ENCODE measurements at places on chromosomes 2 and 18.

DNA sequence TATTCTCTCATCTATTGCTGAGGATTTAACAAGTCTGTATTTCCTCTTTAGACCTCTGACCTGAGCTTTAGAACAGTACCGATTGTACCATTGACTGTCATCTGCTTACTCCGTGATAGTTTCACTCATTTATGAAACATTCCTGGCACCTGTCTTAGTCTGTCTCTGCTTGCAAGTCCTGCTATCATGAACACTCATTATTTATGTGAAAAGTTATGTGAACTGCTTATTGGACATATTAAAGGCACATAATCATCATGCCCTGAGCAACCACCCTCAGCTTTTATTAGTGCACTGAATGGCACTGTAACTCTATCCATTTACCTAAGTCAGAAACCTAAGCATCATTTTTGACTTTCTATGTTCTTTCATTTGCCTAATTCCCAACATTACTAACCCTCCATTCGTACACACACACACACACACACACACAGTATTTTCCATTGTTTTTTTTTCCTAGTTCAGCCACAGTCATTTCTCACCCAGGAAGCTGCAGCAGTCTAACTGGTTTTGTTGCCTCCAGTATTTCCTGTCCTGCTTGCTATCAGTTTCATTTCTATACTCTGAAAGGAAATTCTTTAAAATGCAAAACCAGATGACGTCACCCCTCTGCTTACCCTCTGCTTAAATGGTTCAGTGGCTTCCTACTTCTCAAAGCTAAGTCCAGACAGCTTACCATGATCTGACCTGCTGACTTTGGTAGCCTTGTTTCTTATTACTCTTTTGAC, 146.1 kb downstream of the HAUS1 start:
- peak; percentile 75 for DNase-seq

DNA sequence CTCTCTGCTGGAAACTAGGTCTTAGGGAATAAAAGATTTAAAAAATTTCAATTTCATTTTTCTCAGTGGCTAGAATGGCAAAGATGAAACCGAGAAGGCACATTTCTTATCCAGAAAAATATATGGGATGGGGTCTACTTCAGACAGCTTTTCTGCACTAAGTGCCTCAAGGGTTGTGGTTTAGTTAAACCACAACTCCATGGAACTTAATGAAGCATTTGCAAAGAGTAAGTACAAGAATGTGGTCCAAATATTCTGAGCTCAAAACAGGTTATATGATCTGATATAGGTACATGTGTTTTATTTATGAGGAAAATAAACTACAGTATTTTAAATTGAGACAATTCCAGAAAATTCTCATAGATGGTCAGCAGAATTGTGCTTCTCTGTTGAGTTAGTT, 101.8 kb upstream of the FZD5 start:
- DNase-seq = no peak

GRCh38 chr2:237896956-237897355, 37.5 kb downstream of the RAMP1 start:
- no peak for DNase-seq

- no peak for DNase-seq
These were observed 117.9 kb downstream of the CSRNP3 start for GRCh38 chr2:165587335-165587938.

- DNase-seq = no peak
These were observed 83.4 kb downstream of the SLC25A12 start for GRCh38 chr2:171810422-171811244.

- no peak for DNase-seq
These were observed 46.0 kb downstream of the ACAA2 start for GRCh38 chr18:49767111-49768050.

DNA sequence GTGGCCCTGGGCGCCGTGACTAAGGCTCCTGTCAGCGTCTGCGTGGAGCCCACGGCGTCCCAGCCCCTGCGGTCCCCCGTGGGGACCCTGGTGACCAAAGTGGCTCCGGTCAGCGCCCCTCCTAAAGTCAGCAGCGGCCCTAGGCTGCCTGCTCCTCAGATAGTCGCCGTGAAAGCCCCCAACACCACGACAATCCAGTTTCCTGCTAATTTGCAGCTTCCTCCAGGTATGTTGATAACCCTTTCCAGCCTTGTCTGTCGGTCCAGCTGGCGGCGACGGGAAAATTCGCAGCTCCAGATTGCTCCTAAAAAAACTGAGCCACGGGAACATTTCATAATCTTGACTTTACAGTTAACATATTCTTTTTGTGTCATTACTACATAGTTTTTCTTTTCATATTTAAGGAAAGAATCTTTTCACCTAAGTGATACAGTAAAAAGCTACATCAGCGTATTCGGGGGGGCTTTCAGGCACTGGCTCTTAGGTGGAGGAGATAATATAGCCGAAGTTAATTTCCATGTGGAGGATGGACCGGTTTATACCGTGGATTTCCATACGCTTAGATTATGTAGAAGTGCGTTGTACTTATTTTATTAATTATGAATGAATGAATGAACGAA, 916 bp downstream of the TAF4B start:
- no peak for DNase-seq

- DNase-seq = peak; percentile 27
These were observed 320.6 kb downstream of the NCKAP5 start for GRCh38 chr2:133247631-133248030.

DNA sequence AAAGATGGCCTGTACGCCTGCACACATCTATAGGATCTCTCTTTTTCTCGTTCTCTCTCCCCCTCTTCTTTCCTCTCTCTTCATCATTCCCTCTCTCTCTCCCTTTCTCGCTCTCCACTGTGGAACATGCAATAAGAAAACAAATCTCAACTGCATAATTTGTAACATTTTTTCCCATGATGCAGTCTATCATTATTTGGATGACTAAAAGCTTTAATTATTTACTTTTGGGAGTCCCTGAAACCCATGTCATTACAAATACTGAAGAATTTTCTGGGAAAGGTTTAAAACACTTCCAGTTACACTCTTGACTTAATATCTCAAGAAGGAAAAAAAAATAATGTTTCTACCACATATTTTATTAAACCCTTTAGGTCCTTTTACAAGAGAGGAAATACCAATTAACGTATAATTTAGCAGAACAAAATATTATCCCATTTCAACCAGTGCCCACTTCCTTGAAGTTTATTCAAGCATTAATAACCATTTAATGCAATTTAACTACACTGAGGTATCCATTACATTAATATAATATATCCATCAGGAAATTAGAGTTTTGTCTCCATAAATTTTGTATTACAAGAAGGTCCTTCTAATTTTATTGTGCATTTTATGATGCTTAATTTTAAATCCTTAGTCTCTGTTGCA, 1615.2 kb upstream of the ACVR2A start:
- no peak for DNase-seq

- DNase-seq = no peak
These were observed 8.6 kb downstream of the RBMS1 start for GRCh38 chr2:160484859-160485520.

DNA sequence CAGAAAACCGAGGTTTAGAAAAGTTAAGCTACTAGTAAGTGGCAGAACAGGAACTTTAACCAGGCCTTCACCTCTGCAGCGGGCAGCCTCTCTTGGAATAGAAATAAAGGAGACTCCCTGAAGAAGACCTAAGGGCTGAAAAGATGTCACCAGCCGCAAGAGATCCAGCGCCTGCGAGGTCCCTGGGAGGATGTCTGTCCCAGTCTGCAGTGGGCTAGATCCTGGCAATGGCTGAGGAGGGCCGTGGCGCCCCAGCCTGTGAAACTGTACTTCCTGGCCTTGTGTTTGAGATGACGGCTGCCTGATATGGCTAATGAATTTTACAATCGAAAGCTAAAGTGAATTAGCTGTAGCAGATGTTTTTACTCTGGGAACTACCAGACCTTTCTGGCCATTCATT, 300.6 kb upstream of the SALL3 start:
- DNase-seq = no peak

DNA sequence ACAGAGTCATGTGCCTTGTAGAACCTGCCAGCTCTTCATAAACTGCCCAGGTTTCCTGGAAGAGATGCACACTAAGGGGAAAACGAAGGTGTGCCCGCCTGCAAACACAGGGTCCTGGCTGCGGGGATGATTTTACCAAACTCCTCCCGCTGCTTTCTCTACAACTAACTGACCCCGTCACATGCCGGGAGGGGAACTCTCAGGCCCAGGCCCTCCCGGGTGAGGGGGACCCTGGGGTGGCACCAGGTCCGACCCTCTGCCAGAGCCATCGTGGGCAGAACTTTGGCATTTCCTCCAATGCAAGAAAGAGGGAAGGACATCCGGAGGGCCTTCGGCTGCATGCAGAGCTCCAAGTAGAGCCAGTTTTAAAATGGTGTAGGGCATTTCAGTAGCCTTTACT, 28.6 kb downstream of the CAPN13 start:
- DNase-seq = no peak

DNA sequence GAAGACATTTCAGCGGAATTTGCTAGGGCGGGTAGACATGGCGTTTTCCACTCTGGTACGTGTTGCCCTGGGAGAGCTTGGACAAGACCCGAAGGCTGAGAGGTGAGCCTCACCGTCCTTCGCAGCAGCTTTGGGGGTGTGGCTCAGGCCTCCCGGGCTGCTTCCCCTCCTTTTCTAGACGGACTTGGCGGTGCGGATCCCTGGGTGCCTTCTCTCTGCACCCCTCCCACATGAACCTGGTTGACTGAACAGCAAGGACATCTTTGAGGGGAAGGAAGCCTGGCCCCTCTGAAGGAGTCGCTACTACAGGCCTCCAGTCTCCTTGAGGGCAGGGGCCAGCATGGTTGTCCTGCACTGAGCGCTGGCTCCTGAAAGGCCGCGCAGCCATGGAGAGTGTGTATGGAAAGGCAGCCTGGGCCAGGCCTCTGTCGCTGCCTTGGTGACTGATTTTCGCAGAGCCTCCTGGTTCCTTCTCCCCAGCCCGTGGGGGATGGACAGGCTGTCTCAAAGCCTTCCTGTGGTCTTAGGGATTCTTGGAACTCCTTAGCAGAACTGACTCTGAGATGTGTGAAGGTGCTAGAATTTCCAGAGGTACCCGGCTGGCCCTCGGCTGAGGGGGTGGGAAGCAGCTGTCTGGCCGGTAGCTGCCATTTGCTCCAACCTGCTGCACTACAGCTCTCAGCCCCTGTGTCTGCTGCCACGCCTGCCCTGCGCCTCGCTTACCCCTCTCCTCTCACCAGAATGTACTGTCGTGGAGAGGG, 9.9 kb downstream of the CNNM4 start:
- no peak for DNase-seq

DNA sequence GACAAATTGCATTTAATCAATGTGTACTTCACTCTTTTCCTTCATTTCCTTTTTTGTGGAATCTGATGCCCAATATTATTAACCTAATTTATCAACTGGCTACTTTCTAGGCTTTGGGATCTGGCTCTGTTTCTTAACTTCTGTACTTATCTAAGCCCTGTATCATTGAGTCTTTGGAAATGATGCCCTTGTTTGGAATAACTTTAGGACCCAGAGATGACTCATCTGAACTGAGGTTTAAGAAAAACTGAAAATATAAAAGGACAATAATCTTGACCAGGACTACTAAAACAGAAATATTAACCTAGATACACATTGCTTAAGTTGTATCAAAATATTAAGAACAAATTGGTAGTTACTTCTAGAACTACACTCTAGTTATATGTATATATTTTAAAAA, 600.8 kb downstream of the CPS1 start:
- DNase-seq = no peak

DNA sequence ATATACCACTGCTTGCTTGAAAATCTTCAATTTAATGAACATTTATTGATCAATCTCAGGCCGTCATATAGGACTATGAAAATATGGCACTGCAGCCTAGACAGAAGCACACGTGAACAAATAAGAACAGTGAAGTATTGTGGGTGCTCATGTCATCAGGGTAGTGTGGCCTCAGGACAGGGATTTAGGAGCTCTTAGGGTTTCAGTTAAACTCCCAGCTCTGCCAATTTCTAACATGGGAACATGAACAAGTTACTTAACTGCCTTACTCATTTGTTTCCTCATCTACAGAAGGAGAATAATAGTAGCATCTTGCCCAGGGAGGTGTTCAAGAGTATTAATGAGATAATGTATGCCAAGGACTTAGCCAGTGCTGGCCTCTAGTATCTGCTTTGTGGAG, 146.0 kb upstream of the MAP3K20 start:
- DNase-seq = no peak
